Fibroblast of skin of right quadriceps (primary cell): ENCODE measurements at places on chromosomes 7 and 10.
A peak's percentile ranks its signal among the peaks of the same experiment; 100 is the strongest.

GRCh38 chr7:139750459-139751095 lies 27.2 kb downstream of the HIPK2 start:
- no peak for DNase-seq

GRCh38 chr7:27251652-27252590 lies 9.3 kb downstream of the EVX1 start:
- DNase-seq, result no peak

GRCh38 chr7:98619450-98620321 lies 2.6 kb downstream of the NPTX2 start:
- DNase-seq, result peak; percentile 2

- DNase-seq, result no peak
Measured at GRCh38 chr10:69712342-69712741, 82.3 kb downstream of the FAM241B start.

GRCh38 chr10:110903280-110904278 lies 15.4 kb downstream of the BBIP1 start:
- no peak for DNase-seq

DNA sequence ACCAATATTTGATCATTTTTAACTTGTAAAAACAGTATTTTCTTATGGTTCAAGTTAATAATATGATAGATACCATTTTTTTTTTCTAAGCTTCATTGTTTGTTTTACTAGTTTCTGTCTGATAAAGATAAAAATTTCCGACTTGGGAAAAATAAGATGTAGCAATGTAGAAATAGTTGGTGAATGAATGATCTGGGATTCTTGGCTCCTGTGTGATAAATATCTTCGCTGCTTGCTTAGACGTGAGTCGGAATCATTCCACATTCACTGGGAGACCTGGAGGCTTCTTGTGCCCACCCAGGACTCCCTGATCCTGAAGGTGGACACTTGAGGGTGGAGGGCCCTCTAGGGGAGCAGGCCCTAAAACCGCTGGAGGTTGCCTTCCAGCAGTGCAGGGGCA lies 47.9 kb downstream of the EXOC4 start:
- no peak for DNase-seq

- no peak for DNase-seq
Measured at GRCh38 chr7:23105086-23105643, 420 bp upstream of the KLHL7 start.

DNA sequence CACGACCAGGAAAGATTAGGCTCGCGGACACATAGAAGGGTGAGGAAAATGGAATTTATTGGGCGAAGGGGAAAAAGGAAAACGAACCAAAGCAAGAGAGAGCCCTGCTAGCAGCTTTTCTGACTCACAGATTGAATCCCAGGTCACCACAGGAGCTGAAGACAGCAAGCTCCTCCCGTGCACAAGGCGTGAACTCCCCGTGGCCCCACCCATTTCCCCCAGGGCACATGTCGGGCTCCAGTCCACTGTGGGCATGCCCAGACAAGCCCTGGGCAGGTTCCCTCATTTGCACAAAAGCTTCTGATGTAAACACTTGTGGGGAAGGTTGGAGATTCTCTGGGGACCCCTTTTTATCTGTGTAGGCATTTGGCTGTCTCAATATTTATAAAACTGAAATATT lies 582.4 kb downstream of the SUGCT start:
- peak; percentile 67 for DNase-seq

- no peak for DNase-seq
Measured at GRCh38 chr7:115054478-115055065, 132.7 kb downstream of the MDFIC start.

DNA sequence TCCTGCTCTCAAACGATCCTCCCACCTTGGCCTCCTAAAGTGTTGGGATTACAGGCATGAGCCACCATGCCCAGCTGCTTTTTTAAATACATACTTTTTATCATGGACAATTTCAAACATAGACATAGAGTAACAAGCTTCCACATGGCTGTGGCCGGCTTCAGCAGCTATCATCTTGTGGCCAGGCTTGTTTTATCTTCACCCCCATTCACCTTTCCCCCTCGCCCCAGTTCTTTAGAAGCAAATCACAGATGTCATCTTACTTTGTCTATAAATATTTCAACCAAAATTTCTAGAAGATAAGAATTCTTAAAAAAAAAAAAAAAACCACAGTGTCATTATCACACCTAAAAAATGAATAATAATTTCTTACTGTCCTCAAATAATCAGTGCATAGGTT lies 5.9 kb downstream of the FOXK1 start:
- DNase-seq, result no peak

GRCh38 chr7:125823538-125823937 lies 893.9 kb upstream of the POT1 start:
- DNase-seq, result no peak

DNA sequence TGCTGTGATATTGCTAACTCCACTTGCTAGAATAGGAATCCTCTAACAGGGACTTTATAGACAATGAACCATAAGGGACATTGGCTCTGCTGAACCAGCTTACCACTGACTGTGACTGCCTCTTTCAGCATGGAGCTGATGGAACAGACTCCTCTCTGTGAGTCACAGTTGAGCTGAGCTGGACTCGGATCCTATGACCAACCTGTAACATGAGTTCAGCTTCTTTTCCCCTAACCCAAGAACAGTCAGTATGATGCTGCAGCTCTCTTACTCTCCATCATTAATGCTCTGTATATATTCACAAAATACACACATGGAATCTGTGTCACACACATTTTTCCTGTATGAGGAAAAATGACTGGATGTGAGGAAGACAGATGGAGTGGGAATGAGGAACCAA lies 177.9 kb upstream of the BET1 start:
- DNase-seq, result peak; percentile 84

DNA sequence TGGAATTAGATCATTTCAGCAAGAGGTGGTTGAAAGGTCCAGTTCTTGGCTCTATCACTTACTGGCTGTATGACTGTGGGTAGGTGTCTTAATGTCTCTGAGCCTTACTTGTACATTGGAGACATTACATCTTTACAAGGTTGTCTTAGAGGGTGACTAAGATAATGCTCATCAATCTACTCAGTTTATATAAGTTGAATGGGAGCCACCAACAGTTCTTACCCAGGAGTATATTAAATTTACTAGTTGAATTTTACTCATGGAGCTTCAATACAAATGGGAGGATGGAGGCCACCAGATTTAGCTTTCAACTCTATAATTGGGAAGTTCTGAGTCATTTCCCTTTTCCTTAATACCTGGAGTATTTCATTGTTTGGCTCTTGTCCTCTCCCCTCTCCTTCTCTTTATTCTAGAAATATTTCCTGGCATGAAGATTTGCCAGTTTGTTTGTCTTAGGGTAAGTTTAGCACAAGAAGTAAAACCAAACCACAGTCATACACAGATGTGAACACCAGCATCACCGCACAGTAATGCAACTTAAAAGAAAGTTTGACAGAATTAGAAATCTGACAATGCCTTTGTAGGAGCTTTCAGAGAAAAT lies 222.8 kb downstream of the LRMDA start:
- DNase-seq, result peak; percentile 29

- DNase-seq, result peak; percentile 74
Measured at GRCh38 chr10:16966991-16967865, 150.0 kb upstream of the RSU1 start.

DNA sequence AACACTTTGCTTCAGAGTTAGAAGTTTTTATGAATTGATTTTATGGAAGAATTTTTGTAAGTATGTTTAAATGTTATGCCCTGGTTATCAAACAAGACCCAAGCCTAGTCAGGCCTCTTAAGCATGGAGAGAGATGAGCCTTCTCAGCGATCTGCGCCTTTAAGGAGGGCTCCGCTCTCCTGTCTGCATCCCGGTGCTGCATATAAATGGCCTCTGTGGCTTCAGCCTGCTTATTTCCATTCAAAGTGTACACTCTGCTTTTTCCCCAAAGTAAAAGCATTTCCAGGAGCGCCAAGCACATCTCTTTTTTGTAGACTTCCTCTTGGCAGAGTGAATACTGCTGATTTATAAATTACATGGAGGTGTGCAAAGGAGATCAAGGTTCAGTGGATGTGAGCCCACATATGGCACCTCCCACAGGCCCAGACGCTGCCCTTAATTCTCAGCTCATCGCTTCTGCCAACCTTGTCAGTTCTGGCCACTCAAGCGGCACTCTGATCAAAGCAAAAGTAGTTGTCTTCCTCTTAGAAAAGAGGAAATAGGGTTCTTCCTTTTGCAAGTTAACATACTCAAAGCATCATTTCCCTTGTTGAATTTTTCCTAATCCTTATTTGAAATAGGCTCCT lies 70.0 kb upstream of the SFMBT2 start:
- DNase-seq, result no peak

DNA sequence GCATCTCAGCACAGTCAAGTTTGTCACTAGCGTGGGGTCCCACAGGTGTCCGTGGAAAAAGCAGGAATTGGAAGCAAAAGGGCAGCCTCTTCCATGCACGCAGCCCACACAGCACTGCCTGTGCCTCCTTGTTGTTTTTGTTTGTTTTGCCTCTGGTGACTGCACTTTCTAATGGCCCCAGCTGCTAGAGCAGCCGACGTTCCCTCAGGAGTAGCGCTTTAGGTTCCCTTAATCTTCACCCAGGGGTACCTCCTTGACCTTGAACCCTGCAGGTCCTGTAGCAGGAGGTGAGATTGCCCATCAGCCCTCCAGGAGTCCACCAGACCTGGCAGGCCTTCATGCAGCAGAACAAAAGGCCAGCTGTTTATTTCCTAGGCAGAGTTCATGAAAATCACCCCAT lies 210.1 kb downstream of the CACNB2 start:
- no peak for DNase-seq
